ENCODE measurements at places on chromosomes 11 and 22.

DNA sequence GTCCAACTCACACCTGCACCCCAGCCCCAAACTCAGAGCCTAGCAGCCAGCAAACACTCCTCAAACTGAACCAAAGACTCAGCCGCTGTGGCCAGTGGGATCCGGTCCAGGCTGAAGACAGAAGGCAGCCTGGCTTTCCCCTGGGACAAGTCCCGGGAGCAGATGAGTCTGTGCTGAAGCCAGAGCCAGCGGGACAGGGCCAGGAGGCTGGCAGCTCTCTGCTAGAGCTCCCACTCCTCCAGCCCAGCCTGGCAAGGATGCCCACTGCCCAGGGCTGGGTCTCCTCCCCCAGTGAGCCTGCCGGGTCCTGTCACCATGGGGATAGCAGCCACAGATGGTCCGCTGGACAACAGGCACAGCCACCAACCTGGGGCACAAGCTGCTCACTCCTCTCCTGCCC is 42.9 kb upstream of the PRR5 start:
- no peak for DNase-seq

- no peak for DNase-seq
Measured at GRCh38 chr22:48573766-48574165, 1253.9 kb downstream of the BRD1 start.

DNA sequence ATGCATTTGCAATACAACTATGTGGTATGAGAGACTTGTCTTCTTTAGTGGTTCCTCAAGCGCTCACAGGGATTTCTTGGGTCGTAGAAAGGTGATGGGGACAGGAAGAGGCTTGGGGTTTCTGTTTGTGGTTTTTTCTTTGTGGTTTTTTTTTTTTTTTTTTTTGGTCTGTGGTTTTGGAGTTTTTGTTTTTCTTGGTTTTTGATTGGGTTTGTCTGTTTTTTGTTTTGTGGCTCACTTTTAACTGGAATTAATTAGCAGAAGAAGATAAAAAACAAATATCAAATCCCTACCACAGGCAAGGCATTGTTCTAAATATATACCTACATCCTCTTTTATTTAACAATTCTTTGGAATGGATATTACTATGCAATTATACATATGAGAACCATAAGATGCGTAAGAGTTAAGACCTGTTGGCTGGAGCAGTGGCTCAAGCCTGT is 5.5 kb downstream of the TTC28 start:
- DNase-seq: no peak

GRCh38 chr11:118216621-118217481 is 8.0 kb downstream of the JAML start:
- no peak for DNase-seq
